Glutamatergic neuron (in vitro differentiated cells): ENCODE measurements at places on chromosomes 2 and 18. TPM values are rescaled to one million over a fixed set of nuclear protein-coding genes. Genes with fewer than 3 reads are reported as not detected.

DNA sequence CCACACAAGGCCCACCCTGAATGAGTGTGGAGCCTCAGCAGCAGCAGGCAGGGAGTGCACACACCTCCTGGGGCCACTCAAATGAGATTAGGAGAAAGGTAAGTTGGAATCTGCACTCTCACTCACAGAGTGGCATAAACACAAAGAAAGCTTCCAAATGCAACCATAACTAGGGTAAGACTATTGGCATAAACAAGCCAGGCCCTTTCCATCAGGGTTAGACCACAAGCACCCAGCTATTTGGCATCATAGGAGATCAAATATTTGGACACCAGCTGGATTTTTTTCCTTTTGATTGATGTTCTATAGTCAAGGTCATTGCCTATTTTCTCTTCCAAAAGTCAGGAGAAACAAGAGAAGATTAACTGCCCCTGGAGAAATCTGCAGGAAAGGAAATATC, 471.5 kb downstream of the TXNL1 start:
- H3K36me3 ChIP-seq, result no peaks in the 10 kb centered on the region
- H3K4me1 ChIP-seq, result no peaks in the 10 kb centered on the region
- H3K27ac ChIP-seq, result no peak overlapping the region
- no peak for DNase-seq
- H3K4me3 ChIP-seq, result no peak overlapping the region
- no peaks in the 10 kb centered on the region for H3K27me3 ChIP-seq

DNA sequence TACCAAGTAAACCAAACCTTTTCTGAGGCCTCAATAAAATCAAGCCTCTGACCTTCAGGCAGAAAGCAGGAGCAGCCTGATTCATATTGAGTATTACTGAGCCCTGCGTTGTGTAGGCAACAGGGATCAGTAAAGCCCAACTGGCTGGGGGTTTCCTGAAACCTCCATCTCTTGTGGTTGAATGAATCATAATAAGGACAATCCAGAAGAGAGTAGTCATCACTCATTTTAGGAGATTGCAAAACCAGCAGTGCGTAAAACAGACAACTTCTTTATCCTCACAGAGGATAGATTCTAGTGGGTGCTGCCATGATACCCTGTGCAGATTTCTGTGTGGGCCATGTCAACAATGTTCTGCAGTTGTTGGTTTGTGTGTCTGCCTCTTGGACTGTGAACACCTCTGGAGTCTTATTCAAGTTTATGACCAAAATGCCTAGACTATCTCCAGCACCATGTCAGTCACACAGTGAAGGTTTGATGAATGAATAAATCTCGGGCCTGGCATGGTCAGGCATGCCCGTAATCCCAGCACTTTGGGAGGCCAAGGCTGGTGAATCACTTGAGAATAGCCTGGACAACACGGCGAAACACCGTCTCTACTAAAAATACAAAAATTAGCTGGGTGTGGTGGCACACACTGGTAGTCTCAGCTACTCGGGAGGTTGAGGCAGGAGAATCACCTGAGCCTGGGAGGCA, 51.8 kb upstream of the RAB27B start:
- H3K27ac ChIP-seq, result no peak overlapping the region
- H3K36me3 ChIP-seq, result no peaks in the 10 kb centered on the region
- no peaks in the 10 kb centered on the region for H3K27me3 ChIP-seq
- no peak for DNase-seq
- H3K4me3 ChIP-seq, result no peak overlapping the region

- peaks cover 23% of the 10 kb centered on the region for H3K4me1 ChIP-seq
- DNase-seq, result no peak
- H3K27ac ChIP-seq, result no peak overlapping the region
Measured at GRCh38 chr18:22344908-22345670, 72.6 kb downstream of the CTAGE1 start.

- no peak overlapping the region for H3K4me3 ChIP-seq
- H3K27me3 ChIP-seq, result no peaks in the 10 kb centered on the region
- no peaks in the 10 kb centered on the region for H3K4me1 ChIP-seq
- no peaks in the 10 kb centered on the region for H3K36me3 ChIP-seq
- H3K27ac ChIP-seq, result no peak overlapping the region
Measured at GRCh38 chr2:195613922-195614321, 43.1 kb upstream of the SLC39A10 start.

- peaks cover 6% of the 10 kb centered on the region for H3K36me3 ChIP-seq
- DNase-seq, result no peak
- no peak overlapping the region for H3K27ac ChIP-seq
- H3K4me3 ChIP-seq, result no peak overlapping the region
- peaks cover 6% of the 10 kb centered on the region for H3K4me1 ChIP-seq
Measured at GRCh38 chr18:73047688-73048087, 179.9 kb upstream of the NETO1 start.

- H3K27ac ChIP-seq, result no peak overlapping the region
- no peaks in the 10 kb centered on the region for H3K36me3 ChIP-seq
- H3K27me3 ChIP-seq, result no peaks in the 10 kb centered on the region
- H3K4me1 ChIP-seq, result peaks cover 2% of the 10 kb centered on the region
Measured at GRCh38 chr2:134934641-134935040, 16.0 kb downstream of the CCNT2 start.

DNA sequence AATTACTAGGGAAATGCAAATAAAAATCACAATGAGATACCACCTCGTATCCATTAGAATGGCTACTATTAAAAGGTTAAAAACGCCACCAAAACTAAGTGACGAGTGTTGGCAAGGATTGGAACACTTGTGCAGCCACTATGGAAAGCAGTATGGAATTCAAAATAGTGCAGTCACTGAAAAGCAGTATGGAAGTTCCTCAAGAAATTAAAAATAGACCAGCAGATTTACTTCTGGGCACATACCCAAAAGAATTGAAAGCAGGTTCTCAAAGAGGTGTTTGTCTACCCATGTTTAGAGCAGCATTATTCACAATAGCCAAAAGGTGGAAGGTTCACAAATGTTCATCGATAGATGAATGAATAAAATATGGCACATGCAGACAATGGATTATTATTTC, 149.7 kb upstream of the STON1 start:
- DNase-seq, result no peak
- H3K4me3 ChIP-seq, result no peak overlapping the region

DNA sequence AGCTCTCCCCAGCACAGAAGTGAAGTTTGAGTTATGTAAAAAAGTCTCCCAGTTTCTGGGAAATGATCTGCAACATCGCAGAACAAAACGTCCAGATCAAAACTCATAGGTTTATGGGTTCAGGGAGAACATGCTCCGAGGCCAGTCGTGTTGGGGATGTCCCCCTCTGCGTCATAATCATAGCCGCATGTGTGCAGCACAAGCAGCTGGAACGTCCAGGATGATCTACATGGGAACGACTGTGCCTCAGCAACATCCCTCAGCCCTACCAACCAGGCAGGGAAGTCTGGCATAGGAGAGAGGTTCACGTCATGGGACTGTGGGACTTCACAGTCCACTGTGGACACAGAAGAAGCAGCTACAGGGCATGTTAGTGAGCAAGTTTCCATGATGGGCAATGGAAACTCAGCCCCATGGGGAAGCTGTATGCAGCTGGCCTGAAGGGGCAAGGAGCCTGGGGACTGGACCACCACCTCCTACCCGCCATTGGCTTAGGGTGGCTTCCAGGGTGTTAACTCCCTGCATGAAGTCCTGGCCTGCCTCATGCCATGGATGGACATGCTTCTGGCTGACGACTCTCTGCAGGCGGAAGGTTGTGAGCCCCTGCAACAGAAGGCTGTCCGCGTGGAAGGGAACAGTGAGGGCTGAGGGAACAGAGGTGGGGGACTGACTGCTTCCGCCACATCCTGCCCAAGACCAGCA, 96.9 kb downstream of the COPS8 start:
- H3K4me3 ChIP-seq, result no peak overlapping the region
- no peaks in the 10 kb centered on the region for H3K4me1 ChIP-seq
- H3K36me3 ChIP-seq, result no peaks in the 10 kb centered on the region
- no peak for DNase-seq
- H3K27ac ChIP-seq, result no peak overlapping the region
- no peaks in the 10 kb centered on the region for H3K27me3 ChIP-seq

- peak overlapping the region; percentile 62 for H3K27ac ChIP-seq
- no peak for DNase-seq
- no peaks in the 10 kb centered on the region for H3K27me3 ChIP-seq
- no peak overlapping the region for H3K4me3 ChIP-seq
- H3K36me3 ChIP-seq, result no peaks in the 10 kb centered on the region
Measured at GRCh38 chr2:69559442-69560146, 83.9 kb downstream of the AAK1 start.

DNA sequence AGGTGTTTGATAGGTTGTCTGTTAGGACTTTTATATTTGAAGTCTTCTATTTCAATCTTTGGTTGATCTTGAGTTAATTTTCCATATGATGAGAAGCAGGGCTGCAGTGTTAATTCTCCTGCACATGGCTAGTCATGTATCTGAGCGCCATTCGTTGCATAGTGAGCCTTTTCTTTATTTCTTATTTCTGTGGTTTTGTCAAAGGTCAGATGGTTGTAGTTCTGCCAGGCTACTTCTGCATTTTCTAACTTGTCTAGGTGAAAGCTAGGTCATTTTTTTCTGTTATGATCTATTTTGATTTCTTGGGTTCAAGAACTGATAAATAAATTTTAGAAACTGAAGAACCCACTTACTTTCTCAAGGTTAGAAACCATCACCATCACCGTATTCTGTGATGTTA, 56.7 kb downstream of the CCDC74A start:
- H3K27ac ChIP-seq, result no peak overlapping the region
- H3K4me3 ChIP-seq, result no peak overlapping the region
- no peaks in the 10 kb centered on the region for H3K27me3 ChIP-seq
- no peaks in the 10 kb centered on the region for H3K4me1 ChIP-seq
- no peaks in the 10 kb centered on the region for H3K36me3 ChIP-seq
- DNase-seq, result no peak

GRCh38 chr18:80148326-80149199, 39.5 kb downstream of the ADNP2 start:
- DNase-seq, result no peak
- H3K4me1 ChIP-seq, result peaks cover 12% of the 10 kb centered on the region
- H3K36me3 ChIP-seq, result no peaks in the 10 kb centered on the region
- H3K27me3 ChIP-seq, result peaks cover 9% of the 10 kb centered on the region

- peaks cover 2% of the 10 kb centered on the region for H3K4me1 ChIP-seq
- H3K36me3 ChIP-seq, result no peaks in the 10 kb centered on the region
- no peak for DNase-seq
- H3K27me3 ChIP-seq, result peaks cover 2% of the 10 kb centered on the region
- no peak overlapping the region for H3K4me3 ChIP-seq
- no peak overlapping the region for H3K27ac ChIP-seq
Measured at GRCh38 chr2:42693688-42694479, 70.1 kb downstream of the OXER1 start.

DNA sequence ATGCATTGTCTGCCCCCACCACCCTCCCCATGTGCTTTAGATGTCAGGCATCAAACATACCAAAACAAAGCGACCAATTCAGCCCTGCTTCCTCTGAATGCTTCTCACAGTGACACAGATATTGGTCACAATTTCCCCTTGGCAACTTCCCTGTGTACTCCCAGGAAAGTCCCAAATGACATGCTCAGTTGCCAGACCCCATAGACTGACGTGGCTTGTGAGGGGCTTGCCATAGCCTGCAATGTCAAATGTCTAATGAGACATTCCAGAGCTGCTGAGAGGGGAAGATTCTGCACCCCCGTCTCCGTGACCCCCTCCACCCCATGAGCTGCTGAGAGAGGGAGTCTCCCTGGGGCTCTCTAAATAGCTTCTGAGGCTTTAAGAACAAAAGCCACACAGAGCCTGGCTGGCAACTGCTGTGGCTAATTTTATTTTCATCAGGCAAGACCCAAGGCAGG, 47.3 kb downstream of the RFTN2 start:
- no peak overlapping the region for H3K27ac ChIP-seq
- no peaks in the 10 kb centered on the region for H3K27me3 ChIP-seq
- no peaks in the 10 kb centered on the region for H3K4me1 ChIP-seq
- H3K4me3 ChIP-seq, result no peak overlapping the region
- no peaks in the 10 kb centered on the region for H3K36me3 ChIP-seq

GRCh38 chr2:182763311-182763912, 47.4 kb downstream of the DNAJC10 start:
- H3K27ac ChIP-seq, result no peak overlapping the region
- H3K4me3 ChIP-seq, result no peak overlapping the region
- H3K27me3 ChIP-seq, result no peaks in the 10 kb centered on the region

DNA sequence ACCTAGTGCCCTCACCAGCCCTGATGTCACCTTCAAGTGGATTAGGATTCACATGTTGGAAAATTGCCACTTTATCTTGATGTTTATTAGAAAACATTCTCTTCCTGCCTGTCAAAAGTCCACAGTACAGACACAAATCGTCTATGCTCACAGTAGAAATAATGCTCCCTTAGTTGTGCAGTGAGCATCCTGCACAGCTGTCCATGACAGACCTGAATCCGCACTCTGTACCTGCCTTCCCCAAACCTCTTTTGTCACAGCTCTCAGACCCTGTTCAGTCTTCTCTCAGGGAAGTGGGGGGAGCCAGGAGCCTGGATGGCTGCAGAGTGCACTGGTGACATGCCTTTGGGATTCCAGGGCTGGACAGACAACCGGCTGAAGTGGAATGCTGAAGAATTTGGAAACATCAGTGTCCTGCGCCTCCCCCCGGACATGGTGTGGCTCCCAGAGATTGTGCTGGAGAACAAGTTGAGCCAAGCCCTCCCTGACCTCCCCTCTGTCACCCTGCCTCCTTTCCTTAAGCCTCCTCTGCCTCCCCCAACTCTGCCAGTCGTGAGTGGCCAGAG, 2.0 kb downstream of the CHRND start:
- no peaks in the 10 kb centered on the region for H3K36me3 ChIP-seq
- H3K4me3 ChIP-seq, result peak overlapping the region; percentile 13
- DNase-seq, result peak; percentile 11
- H3K27ac ChIP-seq, result no peak overlapping the region
- peaks cover 9% of the 10 kb centered on the region for H3K27me3 ChIP-seq
- H3K4me1 ChIP-seq, result peaks cover 3% of the 10 kb centered on the region

- peaks cover 2% of the 10 kb centered on the region for H3K27me3 ChIP-seq
- peaks cover 11% of the 10 kb centered on the region for H3K36me3 ChIP-seq
- no peak overlapping the region for H3K27ac ChIP-seq
- H3K4me3 ChIP-seq, result no peak overlapping the region
- no peak for DNase-seq
- peaks cover 2% of the 10 kb centered on the region for H3K4me1 ChIP-seq
Measured at GRCh38 chr2:3443506-3444084, 64.1 kb downstream of the TRAPPC12 start.

GRCh38 chr2:71864085-71864484, 283.6 kb downstream of the CYP26B1 start:
- peaks cover 5% of the 10 kb centered on the region for H3K36me3 ChIP-seq
- H3K27me3 ChIP-seq, result no peaks in the 10 kb centered on the region
- DNase-seq, result no peak
- no peaks in the 10 kb centered on the region for H3K4me1 ChIP-seq

- no peak overlapping the region for H3K4me3 ChIP-seq
- no peak for DNase-seq
- no peak overlapping the region for H3K27ac ChIP-seq
- H3K36me3 ChIP-seq, result no peaks in the 10 kb centered on the region
Measured at GRCh38 chr18:65411061-65411460, 339.8 kb upstream of the CDH7 start.

LAMA1 gene
- 32.0 TPM for total RNA-seq

KRTCAP3 gene
- total RNA-seq, result 4.2 TPM

LRRTM4 gene
- 18.6 TPM for total RNA-seq

GAD1 gene
- total RNA-seq, result 0.44 TPM

IL36B gene
- total RNA-seq, result not detected

SERPINB12 gene
- not detected for total RNA-seq
